NCI-H1105 treated with DMSO at 0.1 percent for 48 hours (cell line): ENCODE measurements at places on chromosomes 6 and 20.

DNA sequence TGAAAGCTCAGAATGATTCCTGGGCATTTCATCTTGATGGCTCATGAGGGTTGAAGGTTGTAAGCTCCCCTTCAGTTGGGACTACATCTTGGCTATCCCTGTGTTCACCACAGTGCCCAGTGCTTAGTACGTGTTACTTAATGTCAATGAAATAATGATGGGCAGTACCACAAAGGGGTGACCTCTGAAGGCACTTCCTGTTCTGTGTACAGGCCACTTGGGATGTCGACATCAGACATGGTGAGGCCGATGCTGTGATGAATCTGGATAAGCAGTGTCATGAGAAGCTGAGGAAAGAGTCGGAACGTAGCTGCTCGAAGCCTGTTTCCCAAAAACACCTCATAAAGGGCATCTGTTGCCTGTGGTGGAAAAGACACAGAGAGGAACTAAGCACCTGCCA, 27.6 kb upstream of the RBL1 start:
- no peak for DNase-seq

DNA sequence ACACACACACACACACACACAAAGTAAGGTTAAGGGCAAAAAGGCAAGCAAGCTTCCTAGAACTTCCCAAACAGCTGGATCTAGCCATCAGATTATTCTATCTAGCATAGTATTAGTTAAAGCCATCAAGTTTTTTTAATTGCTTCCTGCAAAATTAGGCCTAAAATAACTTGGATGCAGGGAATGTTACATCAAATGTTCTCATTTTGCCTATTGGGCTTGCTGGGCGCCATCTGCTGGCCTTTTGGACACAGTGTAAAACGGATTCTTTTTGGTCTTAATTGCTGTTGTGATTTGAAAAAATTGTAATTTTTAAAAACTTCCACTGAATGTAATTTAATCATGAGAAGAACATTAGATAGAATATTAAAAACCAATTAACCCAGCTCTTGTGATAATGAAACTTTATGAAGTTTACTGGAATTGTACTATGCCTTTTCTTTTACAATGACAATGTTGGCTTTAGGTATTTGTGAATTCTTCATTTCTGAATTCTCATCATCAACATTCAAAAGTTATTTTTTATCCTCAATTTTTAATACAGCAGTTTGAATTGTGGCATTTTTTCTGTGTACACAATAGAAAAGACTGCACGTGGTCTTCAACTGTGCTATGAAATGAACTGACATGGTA, 6.8 kb downstream of the MKKS start:
- peak; percentile 52 for DNase-seq

- no peak for DNase-seq
Observed at GRCh38 chr20:13278812-13279570, 57.9 kb downstream of the ISM1 start.

GRCh38 chr20:53425941-53426340, 167.7 kb downstream of the ZNF217 start:
- DNase-seq, result no peak

DNA sequence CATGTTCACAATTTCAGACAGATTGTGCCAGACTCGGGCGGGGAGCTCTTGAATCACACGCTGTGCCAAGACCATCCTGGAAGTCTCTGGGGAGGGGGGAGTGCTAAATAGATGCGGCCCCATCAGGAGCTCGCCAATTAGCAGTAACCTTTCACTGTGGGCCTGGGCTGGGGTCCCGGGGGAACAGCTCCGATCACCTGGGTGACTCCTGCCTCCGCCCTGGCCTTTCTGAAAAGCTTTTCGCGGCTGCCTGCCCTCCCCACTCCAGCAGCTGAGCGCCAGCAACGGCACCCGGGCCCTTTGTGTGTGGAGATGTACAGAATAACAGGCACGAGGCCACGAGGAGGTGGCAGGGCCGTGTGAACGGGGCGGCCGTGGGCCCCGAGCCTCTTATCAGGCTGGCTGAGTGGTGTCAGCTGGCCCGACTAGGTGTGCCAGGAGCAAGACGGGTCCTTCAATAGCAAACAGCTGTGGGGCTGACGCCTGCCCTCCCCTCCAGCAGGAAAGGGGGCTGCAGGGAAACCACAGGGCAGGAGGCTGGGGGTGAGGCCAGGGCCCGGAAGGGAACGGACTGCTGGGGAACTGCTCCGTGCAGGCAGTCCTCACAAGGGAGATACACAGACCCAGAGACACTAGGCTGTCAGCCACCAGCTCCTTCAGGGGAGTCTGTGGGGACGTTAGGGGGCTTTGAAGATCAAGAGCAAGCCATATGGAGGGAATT, 56.8 kb downstream of the NOL4L start:
- DNase-seq, result peak; percentile 93

GRCh38 chr6:134983823-134984222, 33.9 kb upstream of the ALDH8A1 start:
- DNase-seq, result no peak

DNA sequence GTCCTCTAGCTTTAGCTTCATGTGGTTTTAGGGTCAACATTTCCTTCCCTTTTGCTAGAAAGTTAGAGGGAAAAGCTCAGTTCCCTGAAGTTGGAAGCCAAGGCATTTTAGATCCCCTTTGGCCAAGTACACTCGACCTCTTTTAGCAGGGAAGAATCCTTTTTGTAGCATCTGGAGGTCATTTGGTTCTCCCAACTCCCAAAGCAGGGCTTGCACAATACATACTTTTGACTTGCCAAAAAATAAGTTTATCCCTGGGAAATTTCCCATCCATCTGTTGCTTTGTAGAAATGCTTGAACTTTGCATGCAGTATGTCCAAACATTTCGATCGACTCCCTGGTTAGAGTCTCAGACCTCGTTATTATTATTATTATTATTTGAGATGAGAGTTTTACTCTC, 4.6 kb upstream of the EDEM2 start:
- DNase-seq, result no peak

- no peak for DNase-seq
Observed at GRCh38 chr6:29720863-29721262, 2.4 kb upstream of the HLA-F start.

DNA sequence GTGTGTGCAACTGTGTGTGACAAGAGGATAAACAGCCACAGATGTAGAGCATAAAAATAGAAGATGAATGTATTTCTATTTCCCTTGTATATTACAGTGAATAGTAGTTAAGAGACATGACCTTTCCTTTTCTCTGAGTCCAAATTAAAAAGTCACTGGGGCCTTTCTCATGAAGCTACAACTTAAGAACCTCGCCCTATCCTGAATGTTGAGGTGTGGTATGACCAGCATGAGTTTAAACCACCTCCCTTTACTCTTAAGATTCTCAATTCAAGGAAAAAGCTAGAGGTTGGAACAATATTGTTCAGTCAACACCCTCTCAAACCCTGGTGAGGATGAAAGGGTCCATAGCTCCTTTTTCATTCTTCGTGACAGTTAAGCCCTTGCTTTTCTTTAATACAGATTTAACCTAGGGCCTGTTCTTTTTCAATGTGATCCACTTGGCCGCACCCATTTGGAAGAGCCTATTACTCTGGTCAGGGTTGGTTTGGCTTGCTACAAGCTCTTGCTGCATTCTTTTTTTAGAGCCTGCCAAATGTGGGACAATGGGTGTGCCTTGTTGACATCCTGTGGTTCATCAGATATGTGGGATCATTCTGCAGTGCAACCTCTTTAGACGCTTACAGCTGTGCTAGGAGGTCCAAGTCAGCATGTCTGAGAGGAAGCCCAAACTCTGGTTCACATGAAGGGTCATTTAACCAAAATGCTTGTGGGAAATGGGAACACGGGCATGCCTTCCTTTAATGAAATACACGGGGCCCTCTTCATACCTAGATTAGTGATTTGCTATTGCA, 290.0 kb downstream of the HAO1 start:
- DNase-seq, result no peak

DNA sequence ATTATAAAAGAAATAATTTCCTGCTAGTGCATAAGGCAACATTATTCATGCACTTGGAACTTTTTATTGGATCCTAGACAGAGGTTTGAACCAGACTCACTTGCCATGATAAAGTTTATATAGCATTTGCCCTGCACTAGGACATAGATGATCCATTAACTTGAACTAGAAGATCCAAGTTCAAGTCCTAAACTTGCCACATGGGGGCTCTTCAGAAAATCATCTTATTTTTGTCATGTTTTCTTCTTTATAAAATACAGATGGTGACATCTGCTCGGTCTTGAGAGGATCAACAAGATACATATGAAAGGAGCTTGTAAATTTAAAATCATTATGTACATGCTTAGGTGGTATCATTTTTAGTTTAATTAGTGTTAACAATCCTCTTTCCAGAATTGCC, 94.5 kb downstream of the SIM1 start:
- DNase-seq, result no peak

DNA sequence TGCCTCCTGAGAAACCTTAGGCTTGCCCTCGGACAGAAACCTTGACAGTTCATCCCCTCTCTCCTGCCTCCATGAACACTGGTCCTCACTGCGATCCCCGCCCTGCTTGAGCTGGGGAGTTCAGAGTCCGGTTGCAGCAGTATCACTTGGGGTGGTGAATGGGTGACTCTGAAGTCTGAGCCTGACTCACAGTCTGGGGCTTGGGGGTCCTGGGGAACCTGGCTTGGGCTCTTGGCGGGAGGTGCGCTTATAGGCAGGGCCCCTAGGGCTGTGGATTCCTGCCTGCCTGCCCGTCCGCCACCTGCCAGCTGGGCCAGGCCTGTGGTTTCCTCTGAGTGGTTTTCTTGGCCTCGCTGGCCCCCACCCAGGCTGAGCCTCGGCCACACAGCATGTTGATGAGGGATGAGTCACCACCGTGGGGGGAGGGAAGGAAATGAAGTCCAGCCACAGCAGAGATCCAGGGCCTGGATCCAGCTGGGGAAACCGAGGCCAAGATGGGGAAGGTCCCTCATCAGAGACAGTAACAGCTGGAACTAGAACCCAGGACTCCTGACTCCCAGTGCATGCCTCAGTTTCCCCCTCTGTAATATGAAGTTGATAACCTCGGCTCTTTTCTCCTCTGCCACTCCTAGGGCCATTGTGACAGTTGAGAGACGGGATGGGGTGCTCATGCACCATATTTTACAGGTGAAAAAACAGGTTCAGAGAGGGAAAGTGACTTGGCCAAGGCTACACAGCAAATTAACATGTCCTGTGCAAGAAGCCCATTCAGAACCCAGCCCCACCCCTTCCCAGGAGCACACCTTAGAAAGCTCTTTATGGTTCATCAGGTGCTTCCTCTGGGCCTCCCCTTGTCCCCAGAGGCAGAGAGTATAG, 9.2 kb downstream of the FOXS1 start:
- DNase-seq, result no peak

- no peak for DNase-seq
Observed at GRCh38 chr6:66533921-66534404, 826.9 kb upstream of the EYS start.

DNA sequence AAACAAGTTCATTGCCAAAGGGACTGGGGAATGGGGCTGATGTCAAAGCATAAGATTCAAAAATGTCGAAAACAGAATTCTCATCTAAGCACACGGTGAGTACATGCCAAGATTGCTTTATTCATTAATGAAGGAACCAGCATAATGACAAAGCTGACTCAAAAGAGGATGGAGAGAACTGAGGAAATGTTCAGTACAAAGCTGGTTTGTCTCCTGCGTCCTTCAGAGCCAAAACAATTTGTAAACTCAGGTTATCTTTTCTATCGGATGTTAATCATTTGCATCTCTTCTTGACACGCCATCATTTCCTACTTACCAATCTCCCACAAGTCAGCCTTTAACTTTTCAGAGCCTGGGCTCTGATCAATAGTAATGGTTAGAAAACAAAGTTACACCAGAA, 195.6 kb upstream of the PMEPA1 start:
- no peak for DNase-seq

- peak; percentile 60 for DNase-seq
Observed at GRCh38 chr20:59063358-59064213, 21.0 kb upstream of the PRELID3B start.

GRCh38 chr6:24460966-24461365, 28.4 kb downstream of the GPLD1 start:
- no peak for DNase-seq

GRCh38 chr6:39426073-39426456, 103.6 kb upstream of the KCNK16 start:
- no peak for DNase-seq

GRCh38 chr20:34654207-34654744, 22.6 kb downstream of the PIGU start:
- DNase-seq, result no peak

- DNase-seq, result no peak
Observed at GRCh38 chr20:53872561-53873229, 197.7 kb downstream of the BCAS1 start.

DNA sequence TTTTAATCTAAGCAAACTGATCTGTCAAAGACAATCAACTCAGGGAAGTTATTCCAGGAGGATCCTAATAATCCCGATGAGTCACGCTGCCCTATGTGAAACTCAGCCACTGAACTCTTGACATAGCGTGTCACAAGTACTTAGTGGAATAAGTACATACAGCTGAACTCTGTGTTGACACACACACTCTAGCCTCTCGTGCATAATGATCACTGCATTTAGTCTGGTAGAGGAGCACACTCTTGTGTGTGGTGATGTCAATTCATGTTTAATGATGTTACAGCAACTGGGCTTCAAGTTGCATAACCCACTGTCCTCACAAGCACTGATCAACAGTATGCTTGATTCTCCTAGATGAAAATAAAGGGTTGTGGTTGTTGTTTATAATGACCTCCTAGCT, 148.3 kb downstream of the HACE1 start:
- DNase-seq, result no peak

- no peak for DNase-seq
Observed at GRCh38 chr6:66568271-66568670, 861.2 kb upstream of the EYS start.

DNA sequence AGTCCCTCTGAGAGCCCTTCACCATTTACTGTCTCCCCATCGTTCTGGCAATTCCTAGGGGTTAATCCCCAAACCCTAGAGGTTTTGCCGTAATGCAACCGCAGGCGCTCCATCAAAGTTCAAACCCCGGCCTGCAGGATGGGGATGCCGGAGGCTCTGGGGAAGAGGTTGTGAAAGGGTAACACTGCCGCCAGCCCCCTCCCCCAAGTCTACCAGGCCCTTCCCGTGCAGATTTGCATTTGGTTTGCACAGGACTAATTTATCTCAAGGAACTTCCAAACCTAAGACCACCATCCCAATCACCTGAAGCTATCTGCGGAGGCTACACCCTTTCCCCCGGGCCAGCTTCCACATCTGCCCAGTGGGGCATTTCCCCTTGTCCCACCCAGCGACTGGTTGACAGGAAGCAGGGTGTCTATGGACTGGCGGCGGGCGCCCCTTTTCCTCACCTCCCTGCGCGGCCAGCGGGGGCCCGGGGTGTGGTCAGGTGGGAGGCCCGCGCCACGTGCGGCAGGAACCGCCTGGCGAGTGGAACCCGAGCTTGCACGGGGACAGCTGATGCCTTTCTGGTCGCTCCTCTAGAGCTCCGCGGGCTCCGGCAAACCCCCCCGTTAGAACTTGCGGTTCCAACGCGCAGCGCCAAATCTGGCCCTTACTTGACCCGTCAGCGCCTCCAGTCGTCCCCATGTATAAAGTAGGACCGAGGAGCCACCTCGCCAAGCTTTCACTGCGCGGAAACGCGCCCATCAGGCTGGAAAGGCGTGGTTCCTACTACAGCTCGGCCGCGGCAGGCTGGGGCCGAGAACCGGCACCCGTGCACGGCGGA, 9.4 kb upstream of the SLC4A11 start:
- peak; percentile 15 for DNase-seq

GRCh38 chr6:13159300-13159699, 169.0 kb downstream of the TBC1D7 start:
- no peak for DNase-seq
